C1 segment of cervical spinal cord (tissue), 14 donors: ENCODE measurements at places on chromosomes 4 and X.

DNA sequence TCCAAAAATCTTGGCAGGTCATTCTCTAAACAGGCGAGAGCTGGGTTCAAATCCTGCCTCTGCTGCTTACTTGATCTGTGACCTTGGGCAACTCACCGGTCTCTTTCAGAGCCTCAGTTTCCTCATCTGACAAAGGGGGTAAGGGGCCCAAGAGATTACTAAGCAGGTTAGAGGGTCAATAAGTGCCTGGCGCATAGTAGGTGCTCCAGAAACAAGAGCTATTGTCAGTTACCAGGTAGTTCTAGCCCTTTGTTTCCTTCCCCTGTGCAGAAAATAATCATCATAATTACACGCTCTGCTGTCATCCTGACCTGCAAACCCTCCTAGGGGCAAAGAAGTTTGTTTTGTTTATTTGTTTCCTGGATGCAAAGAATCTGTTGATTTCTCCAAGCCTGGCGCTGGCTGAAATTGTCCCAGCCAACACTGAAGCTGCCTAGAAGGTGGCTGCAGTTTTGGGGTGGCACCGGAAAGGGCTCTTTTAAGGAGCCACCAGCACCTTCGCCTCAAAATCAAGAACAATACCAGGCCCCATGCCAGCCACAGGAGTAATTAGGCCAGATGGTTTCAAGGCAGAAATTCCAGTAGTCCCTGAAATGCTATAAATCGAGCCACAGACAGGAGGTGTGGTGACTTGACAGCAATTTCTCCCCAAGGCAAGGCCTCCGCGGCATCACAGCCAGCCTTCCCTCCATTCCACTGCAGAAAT is 10.2 kb upstream of the KIAA0232 start:
- no peak for DNase-seq

DNA sequence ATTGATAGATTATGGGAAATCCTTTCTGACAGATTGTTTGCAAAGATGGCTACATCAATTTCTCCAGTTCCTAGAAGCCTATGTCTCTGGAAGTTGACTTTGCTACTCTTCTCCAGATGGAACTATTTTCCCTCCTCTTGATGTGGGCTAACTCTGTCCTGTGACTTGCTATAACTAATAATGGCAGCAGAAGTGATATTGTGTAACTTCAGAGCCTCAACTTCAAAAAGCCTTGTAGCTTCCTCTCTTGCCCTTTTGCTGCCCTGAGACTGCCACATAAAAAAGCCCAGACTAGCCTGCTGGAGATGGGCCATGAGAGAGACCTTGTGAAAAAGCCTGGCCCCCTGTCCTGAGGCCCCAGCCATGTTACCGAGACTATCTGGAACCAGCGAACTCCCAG is 210.7 kb upstream of the SLC7A11 start:
- no peak for DNase-seq

GRCh38 chrX:1358793-1359476 is 22.4 kb downstream of the IL3RA start:
- DNase-seq: no peak

DNA sequence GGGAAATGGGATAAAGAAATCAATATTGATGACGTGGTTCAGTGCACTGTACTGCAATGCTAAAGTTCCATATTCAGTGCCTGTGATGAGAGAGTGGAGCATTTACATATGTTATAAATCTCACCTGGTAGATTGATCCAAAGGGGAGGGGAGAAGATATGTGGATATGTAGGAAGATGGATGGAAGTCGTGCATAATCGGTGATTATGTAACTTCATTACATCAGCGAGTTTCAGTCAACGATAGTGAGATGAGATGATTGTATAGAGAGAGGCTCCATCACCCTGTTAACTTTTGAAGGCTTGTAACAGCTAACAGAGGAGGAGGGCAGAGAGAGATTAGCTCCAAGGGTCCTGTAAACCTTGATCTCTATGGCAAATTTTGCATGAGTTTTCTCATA is 1.8 kb downstream of the IL1RAPL1 start:
- no peak for DNase-seq

DNA sequence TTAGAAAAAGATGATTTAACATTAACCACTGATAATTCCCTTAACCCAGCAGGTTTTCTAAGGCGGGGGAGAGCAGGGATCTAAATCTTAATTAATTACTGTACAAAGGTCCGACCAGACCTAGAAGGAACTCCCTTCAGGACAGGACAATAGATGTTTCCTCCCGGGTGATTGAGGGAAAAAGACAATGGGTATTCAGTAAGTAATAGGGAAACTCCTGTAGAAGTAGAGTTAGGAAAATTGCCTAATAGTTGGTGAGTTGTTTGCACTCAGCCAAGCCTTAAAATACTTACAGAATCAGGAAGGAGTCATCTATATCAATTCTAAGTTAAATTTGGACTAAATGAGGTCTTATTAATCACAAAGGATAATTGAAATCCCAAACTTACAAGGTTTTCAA is 5.8 kb upstream of the SRD5A3 start:
- no peak for DNase-seq

- no peak for DNase-seq
These were observed 1871.6 kb upstream of the AGA start for GRCh38 chr4:179313823-179314222.

GRCh38 chr4:76897536-76898384 is at the start of gene SOWAHB:
Gene SOWAHB (minus strand): TSS chr4:76898144. CDS start chr4:76897849, 295 bp downstream.
- DNase-seq: no peak

GRCh38 chr4:2043396-2044118 is 15.6 kb upstream of the NAT8L start:
- no peak for DNase-seq

GRCh38 chrX:43718956-43719355 is 62.9 kb downstream of the MAOA start:
- DNase-seq: no peak

DNA sequence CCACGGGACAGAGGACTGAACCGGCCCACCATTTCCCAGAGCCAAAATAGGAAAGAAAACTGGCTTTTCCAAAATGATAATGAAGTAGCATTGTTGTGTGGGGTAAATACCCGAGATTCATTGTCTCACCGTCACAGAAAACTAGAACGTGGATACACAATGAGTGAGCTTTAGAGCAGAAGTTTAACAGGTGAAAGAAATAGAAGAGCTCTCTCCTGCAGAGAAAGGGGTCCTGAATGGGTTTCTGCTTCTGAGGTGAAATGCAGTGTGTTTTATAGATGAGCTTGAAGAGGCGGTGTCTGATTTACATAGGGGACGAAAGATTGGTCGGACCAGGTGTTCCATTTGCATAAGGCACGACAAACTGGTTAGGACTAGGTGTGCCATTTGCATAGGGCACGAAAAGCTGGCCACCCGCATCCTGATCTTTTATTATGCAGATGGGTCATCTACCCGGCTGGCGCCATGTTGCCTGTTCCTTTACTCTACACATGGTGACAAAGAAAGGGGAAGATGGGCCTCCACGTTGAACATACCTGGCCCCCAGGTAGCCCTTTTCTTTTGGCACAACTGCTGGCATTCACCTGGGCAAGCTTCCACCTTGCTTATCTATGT is 118.1 kb downstream of the ATXN3L start:
- no peak for DNase-seq

DNA sequence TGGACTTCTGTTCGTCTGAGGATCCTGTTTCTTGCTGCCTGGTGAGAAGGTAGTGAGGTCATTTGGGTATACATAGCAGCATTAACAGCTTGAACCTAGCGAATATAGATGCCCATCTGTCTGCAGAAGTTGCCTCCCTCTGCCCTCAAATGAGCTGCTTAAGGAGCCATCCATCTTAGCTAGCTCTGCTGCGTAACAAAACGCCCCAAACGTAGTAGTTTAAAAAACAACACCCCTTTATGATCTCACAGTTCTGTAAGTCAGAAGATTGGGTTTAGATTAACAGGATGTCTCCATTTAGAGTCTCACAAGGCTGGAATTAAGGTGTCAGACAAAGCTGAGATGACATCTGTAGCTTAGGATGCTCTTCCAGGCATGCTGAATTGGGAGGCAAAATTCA is 185.3 kb downstream of the DHRSX start:
- no peak for DNase-seq

DNA sequence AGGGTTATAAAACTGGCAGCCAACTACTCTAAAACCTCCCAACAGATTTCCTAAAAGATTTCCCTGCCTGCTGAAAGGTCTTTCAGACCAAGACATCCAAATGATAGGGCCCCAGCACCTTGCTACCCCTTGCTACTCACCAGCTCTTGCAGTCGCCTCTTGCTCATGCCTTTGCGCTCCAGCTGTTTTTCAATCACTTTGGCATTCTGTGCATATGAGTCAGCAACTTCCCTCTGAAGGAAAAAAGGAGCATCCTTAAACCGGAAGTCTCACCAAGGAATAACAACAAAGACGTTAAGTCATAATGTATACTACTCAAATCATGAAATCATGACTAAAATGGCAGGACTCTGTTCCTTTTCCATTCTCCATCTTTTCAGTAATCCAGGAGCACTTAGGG is 24.0 kb downstream of the STEEP1 start:
- no peak for DNase-seq

GRCh38 chr4:154720123-154720522 is 23.7 kb upstream of the LRAT start:
- no peak for DNase-seq

DNA sequence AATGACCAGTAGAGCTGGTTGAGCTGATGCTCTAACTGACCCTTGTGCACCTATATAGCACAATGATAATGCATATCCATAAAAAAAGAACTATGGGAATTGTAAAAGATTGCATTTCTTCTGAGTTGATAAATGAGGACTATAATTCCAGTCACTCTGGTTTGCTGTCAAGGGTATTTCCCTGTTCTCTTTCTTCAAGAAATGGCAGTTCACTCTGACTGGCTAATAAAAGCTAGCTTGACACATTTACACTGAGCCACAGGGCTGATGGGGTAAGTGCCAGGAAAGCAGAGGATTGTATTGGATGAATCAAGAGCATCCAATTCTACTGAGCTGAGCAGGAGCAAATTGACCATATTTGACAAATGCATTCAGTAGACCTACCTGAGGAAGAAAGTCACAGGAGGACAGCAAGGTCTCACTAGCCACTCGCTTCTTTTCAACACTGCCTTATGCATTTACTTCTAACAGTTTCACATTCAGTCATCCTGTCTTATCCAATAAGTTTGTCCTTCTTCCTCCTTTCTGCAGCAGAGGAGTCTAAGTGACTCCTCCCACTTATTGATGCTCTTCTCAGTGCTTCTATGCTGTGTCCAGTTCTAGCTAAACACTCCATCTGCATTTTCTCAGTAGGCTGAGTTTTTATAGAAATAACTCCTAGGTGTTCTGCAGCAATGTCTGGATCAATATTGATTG is 43.0 kb downstream of the RBMX2 start:
- no peak for DNase-seq

- no peak for DNase-seq
These were observed 80.2 kb upstream of the ESX1 start for GRCh38 chrX:104334971-104335370.

- DNase-seq: no peak
These were observed 150.7 kb downstream of the PDGFC start for GRCh38 chr4:156820931-156821330.

GRCh38 chrX:50103866-50104566 is 96.8 kb downstream of the AKAP4 start:
- no peak for DNase-seq

- DNase-seq: no peak
These were observed 17.5 kb downstream of the PALLD start for GRCh38 chr4:168514249-168514852.

DNA sequence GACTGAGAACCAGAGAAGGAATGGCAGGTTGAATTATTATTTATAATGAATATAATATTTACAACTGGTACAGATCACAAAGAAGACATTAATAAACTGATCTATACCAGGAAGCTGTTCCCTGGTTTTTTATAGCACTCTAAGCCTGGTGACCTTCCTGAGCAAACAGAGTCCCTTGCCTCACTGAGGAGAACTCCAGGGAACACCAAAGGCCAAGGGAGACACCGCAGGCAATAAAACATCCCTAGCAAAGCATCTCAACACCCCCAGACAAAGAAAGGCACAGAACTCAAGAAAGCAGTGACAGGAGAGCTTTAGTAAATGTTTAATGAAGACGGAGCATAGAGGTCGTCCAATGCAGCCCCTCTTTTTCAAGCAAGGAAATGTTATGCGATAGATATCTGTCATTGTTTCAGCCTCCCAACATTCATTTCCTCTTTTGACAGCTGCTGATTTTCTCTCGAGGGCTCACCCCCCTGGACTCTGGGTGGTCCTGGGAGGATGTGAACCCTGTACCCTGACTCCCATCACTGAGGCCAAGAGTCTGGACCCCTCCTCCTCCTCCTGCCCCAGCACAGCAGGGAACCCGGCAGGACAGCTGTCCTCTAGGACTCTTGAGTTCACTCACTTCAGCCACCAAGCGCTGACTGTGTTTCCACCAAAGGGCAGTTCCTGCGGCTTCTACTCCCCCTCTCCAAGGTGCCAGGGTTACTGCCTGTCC is 342.5 kb upstream of the GATB start:
- DNase-seq: no peak

- no peak for DNase-seq
These were observed 194.0 kb upstream of the NUDT6 start for GRCh38 chr4:123116412-123116811.

DNA sequence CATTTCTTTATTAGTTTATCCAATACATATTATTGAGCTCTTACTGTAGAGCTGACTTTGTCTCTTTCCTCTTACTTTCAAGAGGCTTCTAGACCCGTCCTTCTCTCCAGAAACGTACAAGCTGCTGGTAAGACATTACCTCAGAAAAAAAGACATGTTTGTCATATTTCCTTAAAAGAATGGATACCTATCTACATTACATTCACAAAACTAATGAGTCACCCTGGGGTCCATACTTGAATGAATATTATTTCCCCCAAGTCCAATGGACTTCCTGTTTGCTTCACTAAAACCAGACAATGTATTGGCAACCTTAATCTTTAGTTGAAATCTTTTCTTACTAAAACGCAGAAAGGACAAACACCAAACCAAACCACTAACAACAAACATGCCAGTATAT is 176.5 kb upstream of the CLNK start:
- DNase-seq: no peak

DNA sequence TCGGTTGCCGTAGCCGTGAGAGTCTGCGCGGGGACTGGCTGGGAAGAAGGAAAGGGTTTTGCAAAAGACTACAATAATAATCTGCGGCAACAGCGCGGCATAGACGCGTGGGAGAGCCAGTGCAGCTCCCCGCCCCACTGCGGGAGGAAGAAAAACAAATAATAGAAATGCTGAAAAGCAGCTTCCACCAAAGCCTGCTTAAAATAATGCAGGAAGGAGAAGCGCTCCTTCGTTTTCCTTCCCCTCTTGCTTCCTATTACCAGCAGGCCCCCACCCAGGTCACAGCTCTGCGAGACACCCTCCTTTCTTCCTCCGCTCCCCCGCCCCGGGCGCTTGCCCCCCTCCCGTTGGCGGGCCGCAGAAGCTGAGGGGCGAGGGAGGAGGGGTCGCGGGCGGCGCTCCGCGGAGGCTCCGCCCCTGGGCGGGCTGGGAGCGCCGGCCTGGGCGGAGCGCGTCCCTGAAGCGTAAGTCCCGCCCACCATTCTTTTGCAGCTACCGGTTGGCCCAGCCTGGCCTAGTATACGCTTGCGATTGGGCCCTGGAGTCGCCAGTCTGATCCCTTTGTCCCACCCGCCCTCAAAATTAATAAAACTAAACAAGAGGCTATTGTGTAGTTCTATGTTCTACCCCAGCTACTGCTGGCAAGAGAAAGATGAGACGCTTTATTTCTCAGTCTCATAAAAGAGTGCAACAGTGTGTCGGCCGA is 636 bp upstream of the AMOT start:
- DNase-seq: peak; percentile 73

GRCh38 chr4:100060765-100061416 is 110.8 kb upstream of the H2AZ1 start:
- no peak for DNase-seq

GRCh38 chr4:172780566-172781081 is 388.0 kb upstream of the GALNT7 start:
- no peak for DNase-seq
